Cerebellum (tissue), 4 donors: ENCODE measurements at places on chromosomes 5 and 9.

GRCh38 chr5:132263548-132264261 is 6.2 kb downstream of the PDLIM4 start:
- DNase-seq = no peak

DNA sequence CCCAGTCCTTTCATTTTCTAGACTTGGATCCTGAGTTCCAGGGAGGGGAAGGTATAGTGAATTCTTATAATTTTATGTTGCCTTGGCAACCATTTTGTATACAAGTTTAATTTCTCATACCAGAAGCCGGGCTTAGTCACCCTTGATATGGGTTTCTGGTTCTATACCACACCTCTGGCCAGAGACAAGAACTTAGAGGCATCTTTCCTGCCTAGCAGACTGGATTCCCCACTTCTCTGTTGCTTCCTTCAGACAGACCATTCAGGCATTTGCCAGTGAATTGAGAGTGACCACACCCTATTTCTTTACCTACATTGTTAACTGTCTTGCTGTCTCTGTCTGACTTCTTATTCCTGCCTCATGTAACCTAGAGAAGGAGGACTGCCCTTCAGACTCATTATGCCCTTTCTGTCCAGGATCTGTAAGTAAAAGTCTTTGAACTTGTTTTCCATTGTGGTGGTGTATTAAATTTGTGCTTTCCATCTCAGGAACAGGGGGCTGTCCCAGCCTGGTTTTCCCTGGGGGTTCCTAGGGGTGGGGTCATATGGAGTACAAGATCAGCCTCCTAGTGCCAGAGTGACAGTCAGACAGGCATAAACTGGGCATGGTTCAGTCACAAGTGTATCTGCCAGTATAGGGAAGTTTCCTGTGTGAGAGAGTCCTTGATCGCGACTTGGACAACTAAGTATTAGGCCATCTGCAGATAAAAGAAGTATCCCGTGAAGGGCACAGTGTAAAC is 27.4 kb downstream of the TNFSF8 start:
- no peak for DNase-seq

GRCh38 chr9:27157097-27157496 is 48.1 kb downstream of the TEK start:
- DNase-seq = no peak

DNA sequence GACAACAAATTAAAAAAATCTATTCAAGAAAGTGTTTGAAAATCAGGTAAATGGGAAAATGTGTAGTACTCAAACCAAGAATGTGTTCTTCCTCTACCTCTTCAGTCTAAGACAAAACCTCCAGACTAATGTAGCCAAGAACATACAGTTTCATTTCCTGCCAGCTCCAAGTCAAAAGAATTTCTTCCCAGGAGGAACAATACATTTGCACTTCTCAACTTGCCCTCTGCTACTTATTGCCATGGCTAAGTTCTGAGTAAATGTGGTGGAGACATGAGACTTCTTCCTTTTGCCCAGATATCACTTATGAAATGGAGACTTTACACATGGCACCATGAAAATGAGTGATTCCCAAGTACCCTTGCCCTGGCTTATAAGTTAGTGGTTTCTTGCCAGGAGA is 2112.2 kb upstream of the C9orf72 start:
- DNase-seq = no peak

- DNase-seq = no peak
Measured at GRCh38 chr5:171700318-171700912, 85.2 kb upstream of the SMIM23 start.

GRCh38 chr5:80959138-80959537 is 1.0 kb upstream of the RASGRF2 start:
- no peak for DNase-seq

DNA sequence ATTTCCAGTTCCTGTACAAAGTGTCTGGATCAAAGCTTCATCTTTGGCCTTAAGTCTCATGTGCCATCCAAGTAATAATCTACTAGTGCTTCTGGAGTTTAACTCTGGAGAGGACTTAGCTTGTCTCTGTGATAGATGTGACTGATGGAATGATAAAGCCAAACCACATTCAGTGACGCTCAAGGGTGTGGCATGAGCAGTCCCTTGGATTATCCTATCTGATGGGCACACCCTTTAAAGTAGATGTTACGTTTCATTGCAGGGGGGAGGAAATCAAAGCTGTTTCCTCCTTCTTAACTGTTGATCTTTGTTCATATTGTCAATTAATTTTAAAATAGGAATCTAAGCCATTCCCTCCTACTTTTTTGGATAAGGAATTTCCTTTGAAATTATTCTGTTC is 8.5 kb upstream of the EGFLAM start:
- DNase-seq = no peak

DNA sequence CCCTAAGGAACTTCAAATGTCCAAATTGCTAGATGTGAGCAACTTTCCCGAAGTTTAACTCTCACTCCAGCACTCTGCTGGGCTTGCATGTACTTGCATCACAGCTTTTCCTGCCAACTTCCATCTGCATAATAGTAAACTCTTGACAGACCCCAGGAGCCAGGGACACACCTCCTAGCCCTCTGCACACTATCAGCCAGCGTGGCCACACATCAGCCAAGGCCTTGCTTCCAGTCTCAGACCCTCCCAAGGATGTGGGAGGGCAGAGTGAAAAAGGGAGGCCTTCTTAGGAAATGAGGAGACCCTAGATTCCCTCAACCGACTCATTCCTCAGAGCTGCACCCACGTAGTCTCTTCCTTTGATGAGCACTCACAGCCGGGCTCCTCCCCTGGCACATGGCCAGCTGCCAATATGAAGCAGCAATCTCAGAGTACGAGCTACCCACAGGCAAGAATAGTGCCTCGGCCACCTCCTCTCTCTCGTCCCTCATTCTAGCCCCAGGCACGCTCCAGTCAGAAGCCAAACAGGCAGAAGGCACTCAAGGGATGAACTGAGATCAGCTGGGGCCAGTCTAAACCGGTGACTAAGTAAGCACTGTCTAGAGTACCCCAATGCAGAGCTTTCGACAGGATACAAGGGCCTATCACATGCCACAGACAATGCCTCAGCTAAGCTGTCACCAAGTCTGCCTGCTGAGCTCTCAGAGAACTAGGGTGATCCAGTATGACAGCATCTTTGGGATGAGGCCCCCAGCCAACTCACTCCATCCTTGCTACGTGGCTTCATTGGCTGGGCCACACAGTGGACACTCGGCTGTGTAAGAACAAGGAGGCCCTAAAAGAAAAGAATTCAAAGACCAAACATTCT is 2.3 kb downstream of the P4HA2 start:
- no peak for DNase-seq

- DNase-seq = no peak
Measured at GRCh38 chr5:96857924-96858323, 18.4 kb upstream of the ERAP2 start.

GRCh38 chr5:148912146-148912545 is 85.7 kb downstream of the ADRB2 start:
- DNase-seq = no peak

- no peak for DNase-seq
Measured at GRCh38 chr9:87085073-87085472, 137.8 kb upstream of the GAS1 start.

- no peak for DNase-seq
Measured at GRCh38 chr5:139642213-139642612, 5.9 kb upstream of the CXXC5 start.

DNA sequence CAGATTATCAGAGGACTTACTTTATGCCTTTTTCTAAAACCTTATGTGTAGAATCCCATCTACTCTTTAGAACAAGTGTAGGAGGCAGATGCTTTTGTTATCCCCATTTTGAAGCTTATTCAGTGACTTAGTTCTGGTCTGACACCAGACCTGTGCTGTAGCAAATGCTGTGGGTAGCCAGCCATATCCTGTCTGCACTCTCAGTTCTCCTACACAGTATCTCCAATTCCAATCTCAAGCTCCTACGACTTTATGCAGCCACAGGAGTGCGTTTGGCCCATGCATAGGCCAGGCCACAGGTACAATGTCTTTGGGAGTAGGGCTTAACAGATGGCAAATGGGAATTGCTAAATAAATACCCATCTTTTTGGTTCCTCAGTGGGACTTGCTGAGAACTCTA is 292.6 kb downstream of the MCTP1 start:
- peak; percentile 10 for DNase-seq
